ENCODE measurements at places on chromosomes 4 and X. TPM values are rescaled to one million over a fixed set of nuclear protein-coding genes. Genes with fewer than 3 reads are reported as not detected.

ANOS1 gene
- 8.9 TPM for total RNA-seq

RHOXF2B gene
- total RNA-seq = not detected

RAB9B gene
- 6.8 TPM for total RNA-seq

GRCh38 chr4:76677571-76678326 is 220.2 kb downstream of the SOWAHB start:
- H3K4me1 ChIP-seq = peaks cover 84% of the 10 kb centered on the region
- peak overlapping the region; percentile 84 for H3K27ac ChIP-seq
- DNase-seq = no peak
- H3K4me3 ChIP-seq = peak overlapping the region; percentile 37

- H3K4me3 ChIP-seq = no peak overlapping the region
- no peaks in the 10 kb centered on the region for H3K27me3 ChIP-seq
- DNase-seq = no peak
- H3K4me1 ChIP-seq = peaks cover 4% of the 10 kb centered on the region
Observed at GRCh38 chr4:76083386-76083988, 9.0 kb downstream of the ART3 start.

DNA sequence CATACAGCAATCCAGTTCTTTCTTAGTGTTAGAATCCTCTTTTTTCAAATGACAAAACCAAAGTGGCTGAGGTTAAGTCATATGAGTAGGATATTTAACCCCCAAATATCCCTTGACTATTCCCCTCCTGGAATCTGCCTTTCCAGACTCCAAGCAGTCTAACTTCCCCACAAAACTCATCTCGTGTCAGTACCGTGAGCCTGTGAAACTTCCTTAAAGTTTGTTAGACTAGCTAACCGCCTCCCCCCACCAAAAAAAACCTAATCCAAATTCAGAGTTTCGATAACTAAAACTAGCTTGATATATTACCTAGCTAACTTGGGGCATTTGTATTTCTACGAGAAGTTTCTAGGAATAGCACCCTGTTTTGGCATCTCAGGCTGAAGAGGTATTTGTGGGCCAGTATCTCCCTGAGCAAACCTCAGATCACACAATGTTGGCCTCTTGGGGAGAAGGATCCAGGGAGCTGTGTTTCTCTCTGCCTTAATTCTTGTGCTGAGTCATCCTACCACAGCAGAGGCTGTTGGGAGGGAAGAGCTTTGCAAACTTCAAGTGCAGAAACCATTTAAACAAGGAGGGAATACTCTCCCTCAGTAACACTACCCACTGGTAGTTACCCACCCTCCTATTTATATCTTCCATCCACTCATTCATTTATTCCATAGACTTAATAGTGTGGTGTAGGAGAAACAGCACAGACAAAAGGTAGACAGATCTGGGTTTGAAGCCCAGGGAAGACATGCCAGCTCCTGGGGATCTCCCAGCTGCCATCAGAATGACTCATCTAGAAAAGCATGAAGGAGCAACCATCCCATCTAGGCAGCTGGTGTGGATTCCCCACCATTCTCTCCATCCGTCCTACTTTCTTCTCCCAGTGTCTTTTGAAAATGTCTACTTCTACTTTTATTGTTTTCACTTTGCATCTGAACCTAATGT is 39.3 kb upstream of the TXK start:
- peaks cover 7% of the 10 kb centered on the region for H3K36me3 ChIP-seq
- no peaks in the 10 kb centered on the region for H3K27me3 ChIP-seq
- H3K4me1 ChIP-seq = no peaks in the 10 kb centered on the region
- no peak for DNase-seq
